ENCODE measurements at places on chromosomes 2 and 18. TPM values are rescaled to one million over a fixed set of nuclear protein-coding genes. Genes with fewer than 3 reads are reported as not detected.

DNA sequence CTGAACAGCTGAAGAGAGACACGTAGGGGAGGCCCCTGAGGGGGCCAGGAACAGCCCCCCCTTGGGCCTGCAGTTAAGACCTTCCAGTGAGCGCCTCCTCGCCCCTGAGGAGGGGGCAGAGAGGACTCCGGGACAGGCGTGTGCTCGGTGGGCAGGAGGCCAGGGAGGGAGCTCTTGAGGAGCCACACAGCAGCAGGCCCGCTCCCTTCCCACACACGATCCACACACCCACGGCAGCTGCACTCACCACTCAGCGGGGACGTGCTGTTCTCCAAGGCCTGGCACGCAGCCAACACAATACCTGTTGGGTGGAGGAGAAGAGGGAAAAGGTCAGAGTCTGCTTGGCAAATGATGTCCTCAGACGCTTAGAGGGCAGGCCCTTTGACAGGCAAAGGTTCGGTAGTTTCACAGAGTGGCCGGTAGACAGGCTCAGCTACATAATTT is 39.0 kb downstream of the TGFA start:
- no peak for DNase-seq

DNA sequence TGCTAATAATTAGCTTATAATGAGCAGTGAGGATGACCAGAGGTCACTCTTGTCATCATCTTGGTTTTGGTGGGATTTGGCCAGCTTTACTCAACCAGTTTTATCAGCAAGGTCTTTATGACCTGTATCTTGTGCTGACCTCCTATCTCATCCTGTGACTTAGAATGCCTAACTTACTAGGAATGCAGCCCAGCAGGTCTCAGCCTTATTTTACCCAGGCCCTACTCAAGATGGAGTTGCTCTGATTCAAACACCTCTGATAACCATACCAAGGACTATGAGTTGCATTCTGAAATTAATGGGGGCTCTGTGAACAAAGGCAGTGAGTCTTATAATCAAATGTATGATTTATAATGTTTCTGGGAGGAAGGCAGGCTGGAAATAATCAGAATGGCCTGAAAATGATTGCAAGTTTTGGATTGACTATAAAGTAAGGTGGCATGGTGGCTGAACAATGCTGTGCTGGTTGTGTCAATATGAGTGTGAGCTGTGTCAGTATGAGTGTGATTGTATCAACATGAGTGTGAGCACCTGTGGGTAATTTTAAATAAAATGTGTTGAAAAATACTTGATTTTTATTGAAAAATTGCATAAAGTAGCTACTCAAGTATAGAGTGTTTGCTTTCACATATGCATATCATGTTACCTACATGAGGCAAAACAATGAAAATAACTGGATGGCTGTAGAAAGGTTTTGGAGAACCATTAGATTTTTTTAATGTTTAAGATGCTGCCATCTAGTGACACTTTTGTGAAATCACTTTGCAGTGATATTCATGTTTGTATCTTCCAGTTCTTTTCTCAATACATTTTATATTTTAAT is 103.0 kb downstream of the KYNU start:
- no peak for DNase-seq

DNA sequence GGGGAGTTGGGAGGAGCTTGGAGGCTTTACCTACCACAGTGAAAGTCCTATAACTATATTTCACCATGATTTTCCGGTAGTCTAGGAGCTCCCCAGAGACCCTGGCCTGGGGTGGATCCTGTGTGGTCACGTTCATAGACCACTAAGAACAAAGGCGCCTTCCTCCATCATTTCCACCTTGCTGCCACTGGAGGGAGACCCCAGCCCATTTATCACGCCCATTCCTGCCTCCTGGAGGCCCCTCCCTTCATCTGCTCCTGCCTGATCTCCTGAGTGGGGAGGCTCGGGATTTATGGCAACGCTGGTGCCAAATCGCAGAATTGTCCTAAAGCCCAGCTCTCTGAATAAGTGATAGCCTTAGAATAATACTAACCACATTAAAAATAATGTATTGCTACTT is 507.6 kb upstream of the SPHKAP start:
- DNase-seq = no peak

DNA sequence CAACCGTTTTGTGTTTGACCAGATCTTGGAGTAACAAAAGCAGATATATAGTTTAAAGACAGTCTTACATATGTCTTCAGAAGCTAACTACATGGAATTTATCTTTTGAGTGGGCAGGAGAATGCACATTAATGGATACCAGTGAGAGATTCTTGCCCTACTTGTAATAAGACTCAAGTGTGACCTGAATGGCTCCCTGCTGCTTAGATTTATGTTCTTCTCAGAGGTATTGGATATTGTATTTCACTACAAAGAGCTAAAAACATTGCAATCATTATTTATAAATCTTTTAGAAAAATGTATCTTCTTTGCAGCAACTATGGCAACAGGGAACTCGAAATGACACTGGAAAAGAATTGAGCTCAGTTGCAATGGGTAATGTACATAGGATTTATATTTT is 227.7 kb downstream of the LRRTM4 start:
- DNase-seq = no peak

DNA sequence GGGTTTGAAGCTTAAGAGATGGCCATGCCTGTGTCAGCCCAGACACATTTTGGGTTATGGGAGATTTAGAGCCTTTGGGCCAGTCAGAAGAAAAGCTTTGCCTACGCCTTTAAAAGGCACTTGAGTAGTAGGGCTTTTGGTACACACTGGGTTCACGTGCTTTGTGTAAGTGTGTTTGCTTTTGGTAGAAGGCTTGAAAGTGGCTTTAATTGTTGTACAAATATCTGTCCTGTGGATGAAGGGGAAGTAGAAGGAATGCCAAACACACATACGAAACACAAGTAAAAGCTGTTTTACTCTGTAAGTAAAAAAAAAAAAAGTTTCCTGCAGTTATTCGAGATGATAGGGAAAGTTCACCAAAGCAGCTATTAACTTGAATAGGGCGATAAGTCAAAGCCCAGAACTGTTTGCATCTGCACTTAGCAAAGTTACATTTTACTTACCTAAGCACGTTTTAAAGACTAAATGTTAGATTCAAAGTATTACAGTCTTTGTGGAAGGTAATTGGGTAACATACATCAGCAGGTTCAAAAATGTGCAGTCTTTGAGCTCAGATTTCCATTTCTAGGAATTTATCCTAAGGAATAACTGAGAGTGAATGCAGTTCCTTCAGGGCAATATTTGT is 75.4 kb downstream of the STK25 start:
- no peak for DNase-seq

Gene KHK
- 4.9 TPM for total RNA-seq

Gene IL1RL1
- not detected for total RNA-seq

- DNase-seq = no peak
Measured at GRCh38 chr2:86764661-86765309, 25.9 kb downstream of the CD8A start.

GRCh38 chr18:75360215-75360614 is 67.3 kb downstream of the SMIM21 start:
- DNase-seq = no peak

- DNase-seq = no peak
Measured at GRCh38 chr2:109164311-109164710, 35.3 kb downstream of the SH3RF3 start.

GRCh38 chr2:27651056-27651455 is 12.4 kb downstream of the SUPT7L start:
- DNase-seq = no peak

- no peak for DNase-seq
Measured at GRCh38 chr18:310042-310441, 42.2 kb upstream of the THOC1 start.

DNA sequence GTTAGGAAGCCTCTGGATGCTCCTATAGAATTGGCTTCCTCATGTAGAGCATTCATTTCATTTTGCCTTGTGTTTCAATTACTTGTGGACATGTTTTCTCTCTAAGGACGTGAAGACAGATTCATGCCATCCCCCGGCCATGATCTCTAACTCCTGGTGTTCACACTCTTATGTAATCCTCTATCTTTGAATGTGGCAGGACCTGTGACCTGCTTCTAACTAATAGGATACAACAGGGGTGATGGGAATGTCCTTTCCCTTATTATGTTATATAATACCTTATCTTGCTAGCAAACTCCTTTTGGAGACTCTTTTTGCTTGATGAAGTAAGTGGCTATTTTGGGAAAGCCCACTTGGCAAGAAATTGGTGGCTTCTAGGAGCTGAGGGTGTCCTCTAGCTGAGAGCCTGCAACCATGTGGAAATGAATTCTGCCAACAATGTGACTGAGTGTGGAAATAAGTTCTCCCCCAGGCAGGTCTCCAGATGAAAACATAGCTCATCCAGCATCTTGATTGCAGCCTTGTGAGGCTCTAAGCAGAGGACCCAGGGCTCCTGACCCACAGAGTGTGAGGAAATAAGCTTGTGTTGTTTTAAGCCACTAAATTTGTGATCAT is 13.8 kb downstream of the DPYSL5 start:
- DNase-seq = peak; percentile 37

Gene RNF138
- total RNA-seq = 77.9 TPM

- DNase-seq = no peak
Measured at GRCh38 chr2:217074576-217075255, 214.9 kb upstream of the TNP1 start.

DNA sequence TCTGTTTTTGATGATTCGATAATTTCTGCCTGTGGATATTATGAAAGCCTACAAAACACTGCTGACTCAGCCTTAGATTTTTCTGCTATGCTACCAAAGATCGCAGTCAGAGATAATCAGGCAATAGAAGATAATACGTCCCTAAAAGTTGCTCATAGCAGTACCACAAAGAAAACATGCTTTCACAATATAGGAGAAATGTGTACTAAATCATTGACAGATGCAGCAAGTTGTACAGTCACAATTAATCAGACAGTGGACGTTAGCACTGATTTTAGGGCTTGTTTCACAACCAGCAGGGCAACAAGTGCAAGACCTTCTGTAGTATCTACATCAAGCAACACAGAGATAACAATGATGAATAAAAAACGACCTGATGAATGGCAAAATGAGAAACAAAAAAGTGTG is 19.5 kb downstream of the RBM44 start:
- no peak for DNase-seq

DNA sequence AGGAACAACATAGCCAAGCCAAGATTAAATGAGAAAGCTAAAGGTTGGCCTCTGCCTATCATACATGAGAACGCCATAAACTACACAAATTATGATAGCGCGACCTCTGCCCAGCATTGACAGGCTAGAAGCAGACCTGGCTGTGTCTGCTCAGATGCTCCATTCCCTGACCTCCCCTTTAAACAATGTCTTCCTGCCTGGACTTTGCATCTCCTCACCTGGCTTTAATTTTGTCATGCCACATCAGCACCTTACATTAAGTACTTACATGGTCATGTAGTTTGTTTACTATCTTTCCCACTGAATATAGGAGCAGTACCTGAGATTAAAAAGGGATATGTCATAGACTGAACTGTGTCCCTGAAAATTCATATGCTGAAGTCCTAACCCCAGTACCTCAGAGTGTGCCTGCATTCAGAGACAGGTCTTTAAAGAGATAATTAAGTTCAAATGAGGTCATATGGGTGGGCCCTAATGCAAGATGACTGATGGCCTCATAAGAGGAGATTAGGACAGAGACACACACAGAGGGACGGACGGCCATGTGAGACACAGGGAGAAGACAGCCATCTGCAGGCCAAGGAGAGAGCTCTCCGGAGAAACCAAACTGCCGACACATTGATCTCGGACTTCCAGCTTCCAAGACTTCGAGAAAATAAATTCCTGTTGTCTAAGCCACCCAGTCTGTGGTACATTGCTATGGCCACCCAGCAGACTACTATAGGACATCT is 103.7 kb downstream of the BIN1 start:
- DNase-seq = no peak

GRCh38 chr2:166958986-166959481 is 70.8 kb downstream of the XIRP2 start:
- no peak for DNase-seq

Gene IL1RN
- not detected for total RNA-seq

GRCh38 chr18:55141318-55141717 is 182.1 kb upstream of the CCDC68 start:
- no peak for DNase-seq

- no peak for DNase-seq
Measured at GRCh38 chr2:134362152-134362668, 108.3 kb downstream of the MGAT5 start.

DNA sequence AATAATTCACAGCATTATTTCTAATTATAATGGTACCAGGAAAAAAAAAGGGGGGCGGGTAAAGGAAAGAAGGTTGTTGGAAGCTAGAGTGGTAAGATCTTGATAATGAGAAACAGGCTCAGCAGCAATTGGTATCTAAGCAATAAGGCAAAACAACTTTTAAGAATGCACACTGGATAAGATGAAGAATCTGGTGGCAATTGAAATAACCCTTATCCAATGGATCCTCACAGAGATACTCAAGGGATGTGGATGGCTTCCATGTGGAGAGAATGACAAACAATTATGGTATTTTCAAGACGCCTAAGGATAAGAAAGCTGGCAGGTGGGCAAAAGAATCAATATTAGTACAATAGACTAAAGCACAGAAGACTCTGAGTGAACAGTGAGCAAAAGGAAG is 153.6 kb downstream of the UPP2 start:
- DNase-seq = no peak

Gene CAPN14
- total RNA-seq = 0.82 TPM

Gene COL3A1
- 88.0 TPM for total RNA-seq

Gene RNF144A
- 33.8 TPM for total RNA-seq

DNA sequence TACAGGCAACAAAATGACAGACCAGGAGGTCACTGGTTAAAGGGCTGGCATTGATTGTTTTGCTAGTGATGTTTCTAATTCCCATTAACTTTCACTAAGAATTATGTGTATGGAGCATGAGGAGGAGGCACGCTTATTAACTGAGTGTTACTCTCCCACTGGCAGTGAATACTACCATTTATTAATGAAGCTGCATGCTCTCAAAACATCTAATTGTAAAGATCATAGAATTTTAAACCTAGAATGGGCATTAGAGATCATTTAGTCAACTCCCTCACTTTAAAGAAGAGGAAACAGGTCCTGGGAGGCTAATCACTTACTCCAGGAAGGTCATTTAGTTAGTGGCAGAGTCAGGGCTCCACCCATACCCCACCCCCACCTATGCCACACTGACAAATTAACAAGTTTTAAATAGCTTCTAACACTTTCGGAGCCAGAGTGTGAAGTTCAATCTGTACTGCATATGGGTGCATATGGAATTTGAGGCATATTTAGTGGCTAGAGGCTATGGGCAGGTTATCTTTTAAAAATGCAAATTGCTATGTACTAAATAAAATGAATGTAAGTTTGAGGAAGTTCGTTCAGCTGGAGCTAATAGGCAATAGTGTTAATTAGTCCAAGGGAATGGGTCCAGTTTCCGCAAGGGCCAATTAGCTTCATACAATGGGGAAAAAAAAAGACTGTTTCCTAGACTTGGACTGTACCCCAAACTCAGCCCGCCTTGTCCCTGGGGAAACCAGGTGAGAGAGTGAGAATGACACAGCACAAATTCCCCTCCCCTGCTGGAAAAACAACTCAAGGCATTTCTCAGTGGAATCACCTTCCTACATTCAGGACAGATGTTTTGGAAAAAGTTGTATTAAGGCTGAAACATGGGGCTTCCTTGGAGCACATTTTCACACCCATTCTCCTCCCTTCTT is 178.8 kb downstream of the ICOS start:
- no peak for DNase-seq

- DNase-seq = no peak
Measured at GRCh38 chr2:74535440-74535965, 5.8 kb downstream of the HTRA2 start.

GRCh38 chr2:20173496-20174402 is 51.2 kb downstream of the SDC1 start:
- DNase-seq = no peak

Gene ASB18
- total RNA-seq = 0.82 TPM

Gene ABCB11
- under 0.01 TPM for total RNA-seq

Gene UGT1A5
- not detected for total RNA-seq

GRCh38 chr2:240433973-240434727 is 1.3 kb upstream of the GPC1 start:
- no peak for DNase-seq

Gene C18orf54
- 8.2 TPM for total RNA-seq

Gene REG3A
- total RNA-seq = not detected

Measured in frontal cortex (tissue), 4 donors.